ENCODE measurements at places on chromosomes 7 and 10.
A peak's percentile ranks its signal among the peaks of the same experiment; 100 is the strongest.

- DNase-seq: no peak
Observed at GRCh38 chr10:123570051-123570897, 95.9 kb upstream of the GPR26 start.

GRCh38 chr10:57506414-57507094, 761.1 kb downstream of the IPMK start:
- no peak for DNase-seq

- no peak for DNase-seq
Observed at GRCh38 chr7:111224354-111225231, 133.7 kb downstream of the LRRN3 start.

DNA sequence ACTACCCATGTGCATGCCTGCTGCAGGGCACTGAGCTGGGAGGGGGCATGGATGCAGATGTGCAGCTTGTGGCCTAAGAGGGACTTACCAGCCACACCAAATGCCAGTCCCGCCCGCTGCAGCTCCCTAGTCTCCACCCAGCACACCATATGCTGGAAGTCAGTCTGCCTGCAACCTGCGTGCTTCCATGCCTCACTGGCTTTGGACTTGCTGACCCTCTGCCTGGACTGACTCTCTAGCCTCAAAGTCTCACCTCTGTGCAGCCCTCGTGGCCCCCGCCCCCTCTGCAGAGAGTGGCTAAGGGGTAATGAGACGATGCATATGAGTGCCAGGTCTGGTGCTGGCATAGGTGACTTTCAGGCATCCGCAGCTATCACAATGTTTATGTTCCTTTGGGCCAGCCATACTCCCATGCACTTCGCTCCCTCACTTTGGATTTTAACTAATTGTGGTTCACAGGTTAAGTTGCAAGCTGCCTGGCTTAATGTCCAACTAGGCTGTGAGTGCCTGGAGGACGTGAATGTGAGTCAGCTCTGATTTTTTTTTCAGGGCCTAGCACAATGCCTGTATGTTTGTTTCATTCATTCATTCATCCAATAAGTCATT, 21.7 kb downstream of the TRIM8 start:
- DNase-seq: no peak

- DNase-seq: no peak
Observed at GRCh38 chr10:77497748-77498147, 139.9 kb downstream of the KCNMA1 start.

- DNase-seq: no peak
Observed at GRCh38 chr7:7869036-7869435, 99.6 kb upstream of the GLCCI1 start.

- no peak for DNase-seq
Observed at GRCh38 chr7:79317728-79318127, 135.7 kb downstream of the MAGI2 start.

- no peak for DNase-seq
Observed at GRCh38 chr10:31490858-31491504, 172.0 kb downstream of the ZEB1 start.

DNA sequence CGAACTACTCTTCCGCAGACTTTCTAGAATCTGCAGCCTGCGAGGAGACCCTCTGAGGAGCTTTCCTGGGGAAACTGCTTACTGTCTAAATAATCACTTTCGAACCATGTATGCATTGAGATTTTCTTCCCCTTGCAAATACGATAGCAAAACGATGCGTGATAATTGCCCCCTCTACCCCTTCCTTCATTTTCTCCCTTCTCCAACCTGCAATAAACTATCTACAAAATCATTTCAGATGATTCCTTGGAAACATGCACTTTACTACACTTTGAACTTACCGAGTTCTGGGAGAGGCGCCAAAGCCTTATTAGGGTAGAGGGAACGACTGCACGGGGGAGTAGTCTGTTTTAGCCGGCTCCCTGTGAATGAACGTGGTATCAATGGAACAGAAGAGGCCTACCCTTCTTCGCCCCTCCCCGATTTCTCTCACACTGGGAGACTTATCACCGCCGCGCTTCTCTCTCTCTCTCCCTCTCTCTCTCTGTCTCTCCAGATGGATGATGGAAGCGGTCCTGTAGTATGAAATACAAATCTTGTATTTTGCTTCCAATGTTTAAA, at the start of gene FGFBP3:
Gene FGFBP3, minus strand, starts transcription at position 370 of the 561 bp plus-strand sequence. CDS start 517 bp downstream, outside the sequence.
- DNase-seq: no peak

GRCh38 chr10:108560488-108560887, 1362.8 kb downstream of the XPNPEP1 start:
- DNase-seq: no peak

DNA sequence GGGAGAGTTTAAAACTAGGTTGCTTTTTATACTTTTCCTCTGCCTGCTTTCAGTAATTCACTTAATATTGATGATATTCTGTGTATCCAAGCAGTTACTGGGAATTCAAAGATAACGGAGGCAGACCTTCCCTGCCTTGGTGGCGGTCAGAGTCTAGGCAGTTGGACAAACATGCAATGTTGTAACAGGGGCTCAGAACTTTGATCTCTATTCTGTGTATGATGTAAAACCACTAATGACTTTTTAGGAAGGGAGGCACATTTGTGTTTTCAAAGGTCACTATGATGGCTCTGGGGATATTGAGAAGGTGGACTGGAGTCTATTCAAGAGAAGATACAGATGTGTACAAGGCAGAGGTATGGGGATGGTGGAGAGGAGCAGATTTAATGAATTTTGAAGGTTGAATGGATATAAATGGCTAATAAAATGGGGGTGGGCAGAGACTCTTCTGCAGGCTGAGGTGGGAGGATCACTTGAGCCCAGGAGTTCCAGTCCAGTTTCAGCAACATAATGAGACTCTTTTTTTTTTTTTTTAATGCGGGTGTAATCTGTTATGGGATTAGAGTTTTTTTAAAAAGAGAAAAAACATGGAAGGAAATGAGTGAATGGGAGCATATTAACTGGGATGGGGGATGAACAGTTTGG, 5.7 kb upstream of the PON2 start:
- no peak for DNase-seq

- DNase-seq: no peak
Observed at GRCh38 chr7:89584896-89585295, 569.4 kb upstream of the STEAP1 start.

GRCh38 chr10:98980353-98980752, 255.3 kb downstream of the HPSE2 start:
- DNase-seq: no peak

DNA sequence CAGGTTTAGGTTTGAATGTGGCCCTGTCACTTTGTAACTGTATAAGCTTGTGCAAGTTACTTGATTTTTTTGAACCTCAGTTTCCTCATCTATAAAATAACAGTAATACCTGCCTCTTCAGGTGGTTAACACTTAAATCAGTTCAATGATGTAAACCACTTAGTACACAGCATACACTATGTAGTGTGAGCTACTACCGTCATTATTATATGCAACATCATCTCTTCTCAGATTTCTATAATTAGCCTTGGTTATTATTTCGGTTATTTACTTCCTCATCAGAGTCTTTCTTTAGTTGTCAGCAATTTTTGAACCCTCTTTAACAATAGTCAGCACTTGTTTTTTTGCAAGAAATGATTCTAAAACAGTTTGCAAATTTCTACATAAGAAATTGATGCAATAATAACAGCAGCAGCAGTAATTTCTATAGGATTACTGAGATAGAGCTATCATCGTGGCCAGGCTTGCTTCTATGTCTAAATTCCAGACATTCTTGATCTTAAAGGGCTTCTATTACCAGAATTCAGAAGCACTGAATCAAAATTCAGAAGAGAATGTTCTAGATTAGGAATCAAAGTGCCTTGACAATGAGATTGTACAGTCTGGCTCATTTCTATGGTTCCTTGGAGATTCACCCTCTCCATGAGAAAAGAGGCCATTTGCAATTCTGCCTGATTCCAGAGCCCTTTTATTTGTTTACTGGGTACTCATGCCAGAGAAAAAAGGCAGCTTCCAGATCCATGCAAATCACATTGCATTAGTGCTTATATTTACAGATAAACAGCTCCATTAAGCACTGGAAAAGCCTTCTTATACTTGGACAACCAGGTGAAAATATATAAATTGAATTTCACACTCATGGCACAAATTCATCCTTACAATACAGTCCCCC, 25.0 kb upstream of the WDR11 start:
- no peak for DNase-seq

DNA sequence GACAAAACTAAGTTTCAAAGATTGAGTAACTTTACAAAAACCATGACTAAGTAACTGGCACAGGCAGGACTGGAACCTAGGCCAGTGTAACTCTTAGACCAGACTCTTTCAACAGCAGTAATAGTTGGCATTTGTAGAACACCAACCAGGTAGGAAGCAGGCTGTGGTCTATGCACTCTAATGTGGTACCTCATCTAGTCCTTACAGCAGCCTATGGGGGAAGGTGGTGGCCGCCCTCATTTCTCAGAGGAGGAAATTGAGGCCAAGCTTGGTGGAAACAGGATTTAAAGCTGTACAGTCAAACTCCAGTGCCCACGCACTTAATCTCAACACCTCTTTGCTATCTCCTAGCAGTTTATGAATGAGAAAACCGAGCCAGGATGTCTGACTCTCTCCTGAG, 165.4 kb upstream of the LRGUK start:
- DNase-seq: no peak

DNA sequence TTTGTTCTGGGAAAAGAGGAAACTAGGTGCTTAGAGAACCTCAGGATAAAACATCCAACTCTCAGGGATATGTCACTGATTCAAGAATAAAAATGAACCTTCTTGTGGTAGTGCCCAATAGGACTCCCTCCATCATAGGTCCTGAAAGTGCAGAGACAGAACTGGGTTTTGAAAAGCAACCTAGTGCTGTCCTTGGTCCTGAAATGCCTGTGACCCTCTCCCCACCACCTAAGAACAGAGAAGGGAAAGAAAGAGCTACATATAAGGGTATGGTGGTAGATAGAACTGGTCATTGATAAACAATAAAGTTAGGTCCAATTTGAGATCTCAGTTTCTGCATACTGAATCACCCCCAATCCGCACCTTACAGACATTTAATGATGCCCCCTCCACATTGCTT, 953.3 kb downstream of the XPNPEP1 start:
- DNase-seq: no peak

- no peak for DNase-seq
Observed at GRCh38 chr10:88243202-88243744, 339.8 kb downstream of the RNLS start.

DNA sequence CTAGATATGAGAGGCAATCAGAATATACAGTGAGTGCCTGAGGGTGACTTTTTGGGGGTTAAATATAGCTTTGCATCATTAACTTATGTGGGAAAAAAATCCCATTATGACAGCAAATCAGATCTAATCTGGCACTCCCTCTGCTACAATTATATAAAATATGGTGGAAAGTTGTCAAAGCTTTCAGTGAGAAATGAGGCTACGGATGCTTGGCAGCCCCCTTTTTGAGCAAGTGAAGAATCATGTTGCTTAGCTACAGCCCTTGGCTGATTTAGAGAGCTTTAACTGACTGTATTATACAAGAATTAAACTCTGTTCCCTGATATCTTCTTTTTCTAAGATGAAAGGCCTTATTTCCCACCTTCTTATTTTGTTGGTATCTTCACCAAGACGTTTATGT, 57.4 kb downstream of the GPR158 start:
- no peak for DNase-seq

DNA sequence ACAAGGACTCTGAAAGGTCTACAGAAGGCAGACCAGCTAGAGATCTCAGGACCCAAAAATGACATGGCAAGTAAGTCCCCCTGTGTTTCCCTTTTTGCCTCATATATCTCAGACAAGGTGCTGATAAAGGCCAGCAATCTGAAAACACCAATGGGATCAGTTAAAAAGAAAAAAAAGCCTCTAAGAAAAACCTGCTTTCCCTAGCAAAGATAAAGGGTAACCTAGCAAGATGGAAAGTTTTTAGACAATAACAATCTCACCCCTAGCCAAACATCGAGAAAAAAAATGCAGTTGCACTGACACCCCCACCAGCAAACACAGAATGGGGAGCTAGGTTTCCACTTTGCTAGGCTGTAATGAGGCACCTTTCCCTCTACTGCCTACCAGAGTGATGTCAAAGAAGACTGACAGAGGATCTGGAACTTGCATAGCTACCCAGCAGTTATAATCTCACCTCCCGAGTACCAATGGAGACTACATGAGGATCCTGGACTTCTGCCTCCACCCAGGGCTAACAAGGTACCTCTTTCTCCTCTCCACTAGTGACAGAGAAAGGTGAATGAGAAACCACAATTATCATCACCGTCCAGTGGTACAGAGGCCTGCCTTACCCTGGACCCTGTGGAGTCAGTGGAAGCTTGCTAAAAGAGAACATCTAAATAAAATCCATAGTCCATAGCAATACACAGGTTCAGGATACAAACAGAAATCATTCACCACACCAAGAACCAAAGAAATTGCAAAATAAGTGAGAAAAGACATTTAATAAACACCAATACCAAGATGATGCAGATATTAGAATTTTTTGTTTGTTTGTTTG, 240.8 kb downstream of the ARHGAP12 start:
- no peak for DNase-seq

- DNase-seq: peak; percentile 69
Observed at GRCh38 chr7:25259487-25260243, 31.4 kb upstream of the NPVF start.

- DNase-seq: no peak
Observed at GRCh38 chr7:143416565-143417149, 8.0 kb upstream of the EPHA1 start.

GRCh38 chr10:69846293-69846921, 44.7 kb downstream of the COL13A1 start:
- no peak for DNase-seq

- DNase-seq: no peak
Observed at GRCh38 chr10:17431871-17432311, 22.5 kb downstream of the ST8SIA6 start.

DNA sequence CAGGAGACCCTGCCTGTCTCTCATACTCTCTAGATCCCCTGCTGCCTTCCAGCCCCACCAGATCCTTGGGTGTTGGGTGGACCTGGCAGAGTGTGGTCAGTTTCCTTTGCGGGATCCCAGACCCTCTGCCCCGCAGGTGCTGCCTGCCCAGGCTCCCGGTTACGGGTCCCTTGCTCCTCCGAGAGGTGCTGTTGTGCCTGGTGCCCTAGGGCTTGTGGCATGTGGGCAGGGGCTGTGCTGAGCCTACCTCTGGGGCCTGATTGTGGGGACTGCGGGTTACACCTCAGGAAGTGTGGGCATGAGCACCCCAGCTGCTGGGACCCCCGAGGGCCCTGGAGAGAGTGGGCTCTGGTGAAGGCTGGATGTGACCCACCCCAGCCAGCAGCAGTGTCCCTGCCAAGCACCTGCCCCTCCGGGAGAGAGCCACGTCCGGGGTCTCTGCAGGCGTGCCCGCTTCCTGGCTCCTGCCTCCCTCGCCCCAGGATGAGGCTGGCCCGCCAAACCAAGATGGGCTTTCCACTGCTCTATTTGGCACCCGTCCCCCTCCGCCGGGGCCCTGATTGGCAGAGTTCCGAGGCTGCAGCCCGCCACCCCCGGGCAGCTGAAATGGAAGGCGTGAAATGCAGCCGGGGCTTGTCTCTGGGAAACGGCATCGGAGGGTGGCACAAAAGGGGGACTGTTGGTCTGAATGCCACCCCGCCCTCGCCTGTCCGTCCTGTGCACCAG, 17.0 kb downstream of the CLIP2 start:
- peak; percentile 53 for DNase-seq

GRCh38 chr7:126978865-126979264, 273.9 kb downstream of the GRM8 start:
- DNase-seq: no peak

- no peak for DNase-seq
Observed at GRCh38 chr10:89118091-89118490, 89.0 kb downstream of the CH25H start.

- no peak for DNase-seq
Observed at GRCh38 chr10:30028738-30029030, 30.7 kb downstream of the JCAD start.
